ENCODE measurements at places on chromosomes 12 and 14.

- no peak for DNase-seq
Measured at GRCh38 chr12:76340680-76341435, 7.4 kb downstream of the BBS10 start.

- DNase-seq, result no peak
Measured at GRCh38 chr14:71204768-71205167, 297.5 kb downstream of the PCNX1 start.

GRCh38 chr14:56120091-56120691, 2.0 kb downstream of the PELI2 start:
- no peak for DNase-seq

DNA sequence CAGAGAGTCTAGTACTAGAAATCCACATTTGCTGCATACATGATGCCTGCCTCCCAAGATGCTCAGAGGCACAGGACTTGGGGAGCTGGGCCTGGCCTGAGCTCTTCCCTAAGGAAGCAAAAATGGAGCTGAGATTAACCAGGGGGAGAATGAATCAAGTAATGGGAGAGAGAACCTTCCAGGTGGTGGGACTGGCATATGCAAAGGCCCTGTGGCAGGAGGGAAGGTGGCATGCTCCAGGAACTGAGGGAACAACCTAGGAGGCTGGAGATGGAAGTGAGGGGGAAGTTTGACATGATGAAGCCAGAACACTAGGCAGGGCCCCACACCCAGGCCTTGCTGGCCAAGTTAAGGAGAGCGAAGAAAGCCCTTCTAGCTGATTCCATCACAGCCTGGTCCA, 23.3 kb downstream of the TMEM63C start:
- no peak for DNase-seq

GRCh38 chr12:24408305-24408704, 458.8 kb upstream of the SOX5 start:
- peak; percentile 18 for DNase-seq

GRCh38 chr12:41189395-41190251, 1.5 kb downstream of the PDZRN4 start:
- no peak for DNase-seq

- no peak for DNase-seq
Measured at GRCh38 chr12:52975820-52976573, 27.1 kb downstream of the KRT18 start.

- no peak for DNase-seq
Measured at GRCh38 chr12:119786539-119786938, 90.6 kb downstream of the CIT start.

GRCh38 chr14:60639674-60640073, 9.6 kb downstream of the SIX1 start:
- DNase-seq, result no peak

DNA sequence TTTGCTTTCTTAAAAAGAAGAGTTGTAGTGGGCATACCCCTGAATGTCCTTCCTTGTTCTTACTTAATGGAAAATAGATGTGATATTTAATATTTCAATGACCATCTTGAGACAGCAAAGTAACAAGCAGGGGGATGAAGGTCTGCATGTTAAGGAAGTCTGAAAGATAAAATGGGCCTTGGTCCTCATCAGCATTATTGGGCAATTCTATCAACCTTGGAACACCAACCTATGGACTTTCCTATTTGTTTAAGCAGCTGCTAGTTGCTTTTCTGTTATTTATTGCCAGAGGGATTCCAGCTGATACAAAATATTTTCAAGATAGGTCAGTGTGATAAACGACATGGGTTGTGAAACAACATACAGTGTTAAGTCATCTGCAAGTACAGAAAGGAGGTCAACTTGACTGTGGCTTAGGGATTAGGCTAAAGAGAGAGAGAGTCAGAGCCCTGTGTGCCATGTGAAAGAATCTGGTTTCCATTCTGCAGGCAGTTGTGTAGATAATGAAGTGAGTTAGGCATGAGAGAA, 16.4 kb upstream of the A2M start:
- no peak for DNase-seq

DNA sequence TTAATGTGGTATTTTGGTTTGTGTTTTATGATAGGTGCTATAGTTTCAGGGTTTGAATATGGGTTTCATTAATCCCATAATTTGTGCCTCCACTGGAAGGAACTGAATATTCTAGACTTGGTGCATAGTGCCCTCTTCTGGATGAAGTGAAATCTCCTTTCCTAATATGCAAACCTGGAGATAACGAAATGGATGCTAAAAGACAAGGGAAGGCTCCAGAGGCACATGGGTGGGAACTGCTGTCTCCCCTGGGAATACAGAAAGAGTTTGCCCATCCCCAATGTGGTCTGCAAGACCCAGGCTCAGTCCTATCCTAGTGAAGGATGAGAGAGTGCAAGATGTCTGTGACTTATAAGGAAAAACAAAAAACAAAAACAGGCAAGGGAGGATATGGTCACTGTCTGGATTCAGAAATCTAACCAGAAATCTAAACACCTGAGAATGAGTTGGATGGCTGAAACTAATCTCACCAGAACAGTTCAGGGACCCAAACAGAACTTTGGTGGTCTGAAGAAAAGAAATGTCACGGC, 142.3 kb upstream of the TMPO start:
- peak; percentile 61 for DNase-seq

DNA sequence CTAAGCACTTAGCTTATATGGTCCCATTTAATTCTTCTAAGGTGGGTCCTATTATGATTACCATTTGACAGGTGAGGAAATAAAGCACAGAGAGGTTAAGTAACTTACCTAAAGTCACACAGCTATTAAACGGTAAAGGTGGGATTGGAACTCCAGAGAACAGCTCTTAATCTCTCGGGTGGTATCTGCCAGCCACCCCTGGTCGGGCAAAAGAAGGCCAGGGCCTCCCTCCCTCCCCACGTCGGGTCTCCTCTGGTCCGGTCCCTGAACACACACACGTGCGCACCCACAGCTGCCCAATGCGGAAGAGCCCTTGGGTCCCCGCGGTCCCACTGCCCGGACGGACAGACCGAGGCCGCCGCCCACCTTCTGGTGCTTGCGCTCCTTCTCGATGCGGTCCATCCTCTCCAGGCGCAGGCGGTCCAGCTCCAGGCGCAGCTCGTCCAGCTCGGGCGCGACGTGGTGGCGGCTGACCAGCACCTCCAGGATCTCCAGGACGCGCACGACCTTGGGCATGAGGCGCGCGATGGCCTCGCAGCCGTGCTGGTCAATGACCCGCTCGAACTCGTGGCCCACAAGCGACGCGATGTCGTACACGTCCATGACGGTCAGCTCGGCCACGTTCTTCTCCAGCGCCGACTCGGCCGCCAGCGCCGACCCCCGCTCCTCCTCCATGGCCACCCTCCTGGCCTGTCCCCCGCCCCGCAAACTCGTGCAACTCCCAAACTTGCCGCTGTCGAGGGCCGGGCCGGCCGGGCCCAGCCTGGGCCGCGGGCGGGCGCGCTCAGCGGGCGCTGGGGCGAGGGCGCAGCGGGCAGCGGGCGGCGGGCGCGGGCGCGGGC, 490 bp downstream of the RILPL1 start:
- no peak for DNase-seq

GRCh38 chr12:103779410-103780092, 61.5 kb downstream of the NT5DC3 start:
- no peak for DNase-seq

DNA sequence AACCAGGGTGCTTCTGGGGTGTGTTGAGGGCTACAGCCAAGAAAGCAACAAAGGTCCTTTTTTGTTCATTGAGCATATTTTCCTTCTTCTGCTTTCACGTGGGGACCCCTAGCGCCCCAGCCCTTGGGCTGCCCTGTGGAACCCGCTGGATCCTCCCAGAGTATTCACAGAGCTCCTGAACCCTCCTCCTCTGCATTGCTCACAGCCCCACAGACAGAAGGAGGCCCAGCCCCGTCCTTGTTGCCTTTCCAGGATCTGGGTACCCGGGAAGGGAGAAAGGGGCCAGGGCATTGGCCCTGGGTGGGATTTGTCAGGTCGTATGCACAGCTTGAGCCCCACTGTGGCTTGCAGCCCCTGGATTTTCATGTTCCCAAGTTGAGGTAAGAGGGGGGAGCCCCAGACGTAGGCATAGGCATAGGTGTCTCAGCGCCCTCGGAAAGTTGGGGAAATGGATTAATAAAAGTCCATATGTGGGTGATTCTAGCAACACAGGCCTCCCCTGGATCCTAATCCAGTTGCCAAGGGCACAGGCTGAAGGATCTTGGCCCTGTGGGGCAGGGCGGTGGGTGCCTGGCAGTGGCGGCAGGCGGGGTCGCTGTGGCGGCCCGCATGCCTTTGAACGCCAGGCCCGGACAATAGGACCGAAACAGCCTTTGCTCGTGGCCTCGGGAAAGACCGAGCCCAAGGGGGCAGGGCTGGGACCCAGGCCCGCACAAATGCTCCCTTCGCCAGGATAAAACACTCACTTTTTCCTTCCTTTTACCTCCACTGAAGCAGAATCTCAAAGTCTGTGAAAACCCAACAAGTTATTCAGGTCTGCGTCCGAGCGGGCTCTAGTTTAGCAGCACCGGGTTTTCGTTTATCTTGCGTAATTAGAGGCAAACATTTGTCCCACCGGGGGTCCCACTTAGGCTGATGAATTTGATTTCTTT, 3.0 kb upstream of the HOXC10 start:
- DNase-seq, result no peak

GRCh38 chr14:104865631-104866441, 768 bp downstream of the CEP170B start:
- DNase-seq, result peak; percentile 18

DNA sequence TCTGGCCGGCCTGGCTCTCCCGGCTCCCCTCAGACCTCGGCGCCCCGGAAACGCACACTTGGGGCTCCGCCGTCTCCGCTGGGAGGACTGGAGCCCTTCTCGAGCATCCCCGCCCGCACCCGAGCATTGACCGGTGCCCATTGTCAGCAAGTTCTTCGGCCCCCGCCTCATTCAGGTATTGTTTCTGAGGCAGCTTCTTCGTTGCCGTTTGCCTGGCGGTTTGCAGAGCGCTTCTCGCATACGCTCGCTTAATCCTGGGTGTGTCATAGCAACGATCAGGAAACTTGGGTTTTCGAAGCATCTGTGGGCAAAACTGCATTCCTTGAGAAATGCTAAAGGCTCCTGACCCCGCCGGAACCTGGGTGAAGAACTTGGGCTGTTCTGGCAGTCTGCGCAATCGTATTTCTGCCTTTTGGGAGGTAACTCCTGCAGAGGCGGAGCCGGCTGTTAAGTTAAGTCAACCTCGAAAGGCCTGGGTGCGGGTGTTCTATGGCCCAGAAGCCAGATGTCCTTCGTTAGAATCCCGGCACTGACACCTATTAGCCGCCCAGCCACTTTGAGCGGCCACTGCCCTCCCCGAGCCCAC, 518 bp downstream of the GSKIP start:
- DNase-seq, result peak; percentile 45

GRCh38 chr14:31060253-31060875, 34.2 kb upstream of the STRN3 start:
- no peak for DNase-seq

DNA sequence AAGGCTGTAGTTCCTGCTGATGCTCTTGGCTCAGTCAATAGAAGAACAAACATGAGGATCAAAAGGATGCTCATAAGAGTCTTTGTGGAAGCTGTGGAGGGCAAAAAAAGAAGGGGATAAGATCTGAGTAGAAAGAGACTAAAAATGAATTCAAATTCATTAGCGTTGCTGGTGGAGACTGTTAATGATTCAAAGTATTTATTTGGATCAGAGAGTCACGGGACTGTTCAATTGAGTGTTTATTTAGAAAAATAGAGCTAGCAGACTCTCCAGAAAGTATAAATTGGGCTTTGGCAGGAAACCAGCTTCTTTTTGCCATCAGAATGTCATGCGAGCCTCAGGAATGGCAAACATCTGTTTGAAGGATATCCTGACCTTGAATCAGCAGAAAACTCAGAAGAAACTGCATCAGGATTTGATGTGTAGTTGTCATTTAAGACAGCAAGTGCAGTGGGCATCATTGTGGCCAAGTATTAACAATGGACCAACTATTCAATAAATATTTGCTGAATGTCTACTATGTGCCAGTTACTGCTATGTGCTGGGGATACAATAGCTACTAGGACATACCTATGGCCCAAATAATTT, 126.4 kb downstream of the TBC1D30 start:
- DNase-seq, result no peak

GRCh38 chr12:127885954-127886750, 380.8 kb upstream of the TMEM132C start:
- DNase-seq, result no peak

DNA sequence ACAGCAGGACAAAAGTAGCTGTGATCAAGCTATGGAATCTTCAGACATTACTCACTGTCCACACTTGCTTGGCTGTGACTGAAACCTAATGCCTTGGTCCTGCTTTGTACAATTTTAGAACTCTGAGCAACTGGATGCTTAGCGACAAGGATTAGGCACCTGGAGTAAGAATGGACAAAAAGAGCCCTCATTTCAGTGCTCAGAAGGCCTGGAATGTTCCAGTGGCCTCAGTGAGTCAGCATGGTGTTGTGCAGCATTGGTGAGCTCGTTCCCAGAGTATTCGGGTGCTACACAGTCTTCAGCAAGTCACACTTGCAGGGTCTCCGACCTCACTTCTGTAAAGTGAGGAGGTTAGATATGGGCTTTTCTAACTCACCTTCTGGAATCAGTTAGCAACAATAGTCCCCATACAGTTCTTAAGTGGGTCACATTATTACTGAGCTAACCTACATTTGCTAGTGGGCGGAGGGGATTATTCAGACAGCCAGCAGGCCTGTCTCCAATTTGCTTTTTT, 108.0 kb upstream of the MDM1 start:
- DNase-seq, result no peak

- no peak for DNase-seq
Measured at GRCh38 chr14:44833376-44834060, 128.2 kb downstream of the KLHL28 start.

DNA sequence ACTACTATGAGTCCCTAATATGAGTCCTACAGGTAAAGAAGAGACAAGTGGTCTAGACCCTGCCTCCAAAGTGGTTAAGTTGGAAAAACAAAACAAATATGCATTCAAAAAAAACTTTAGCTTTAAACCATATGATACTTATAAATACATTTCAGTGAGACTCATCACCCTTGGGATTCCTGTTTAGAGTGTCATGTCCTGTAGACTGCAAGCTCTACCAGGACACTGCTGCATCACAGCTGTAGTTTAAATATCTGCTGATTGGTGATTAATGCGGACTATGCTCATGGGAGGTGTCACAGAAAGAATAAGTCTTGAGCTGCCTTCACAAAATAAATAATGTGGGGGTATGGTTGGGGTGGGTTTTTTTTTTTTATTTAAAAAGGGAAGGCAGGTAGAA, 8.8 kb upstream of the LGR5 start:
- DNase-seq, result no peak

DNA sequence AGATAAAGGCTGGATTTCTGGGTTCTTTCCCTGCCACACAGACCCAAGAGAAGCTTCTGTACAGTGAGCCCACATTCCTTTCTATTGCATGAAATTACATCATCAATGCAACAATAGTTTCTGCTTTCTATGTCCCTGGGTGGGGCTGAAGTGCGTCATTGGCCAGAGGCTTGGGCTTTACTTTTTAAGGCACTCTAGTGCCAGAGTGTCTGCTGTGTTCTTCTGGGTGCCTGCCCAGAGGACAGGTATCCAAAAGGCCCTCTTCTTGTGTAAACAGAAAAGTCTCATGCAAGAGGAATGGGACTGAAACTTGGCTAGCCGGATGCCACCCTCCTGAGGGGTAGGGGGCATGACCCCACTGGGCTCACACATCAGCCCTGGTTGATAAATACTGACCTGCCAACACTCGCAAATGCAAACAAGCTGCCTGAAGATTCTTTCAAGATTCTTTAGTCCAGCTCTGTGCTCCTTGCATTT, 5.9 kb downstream of the KRT86 start:
- no peak for DNase-seq

- DNase-seq, result no peak
Measured at GRCh38 chr14:105465209-105466031, 9.2 kb upstream of the CRIP2 start.

All from activated CD4-positive, alpha-beta T cell treated with anti-CD3 and anti-CD28 coated beads, Interleukin-2, amount 50 U/mL, for 16 hours (primary cell).